ENCODE measurements at places on chromosomes 1 and 21. TPM values are rescaled to one million over a fixed set of nuclear protein-coding genes. Genes with fewer than 3 reads are reported as not detected.
A peak's percentile ranks its signal among the peaks of the same experiment; 100 is the strongest.

DNA sequence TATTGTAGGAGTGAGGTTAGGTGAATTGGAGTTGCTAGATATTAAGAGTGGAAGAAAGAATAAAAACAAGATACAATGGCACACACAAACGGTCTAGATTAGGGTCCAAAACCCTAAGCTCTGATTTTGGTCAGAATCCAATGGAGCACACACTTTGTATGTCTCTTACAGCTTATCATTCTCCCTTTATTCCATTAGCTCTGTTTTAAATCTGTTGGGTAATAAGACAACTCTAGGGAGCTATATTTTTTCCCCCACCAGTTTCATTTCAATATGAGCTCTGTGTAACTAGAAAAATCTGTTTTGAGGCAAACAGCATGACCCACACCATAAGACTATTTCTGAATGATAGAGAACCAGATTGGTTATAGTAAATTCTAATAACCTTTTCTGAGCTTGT lies 465.6 kb downstream of the ADGRL2 start:
- no peak for DNase-seq
- H3K27ac ChIP-seq, result no peak overlapping the region
- H3K27me3 ChIP-seq, result no peaks in the 10 kb centered on the region
- H3K36me3 ChIP-seq, result no peaks in the 10 kb centered on the region
- H3K4me1 ChIP-seq, result no peaks in the 10 kb centered on the region

DNA sequence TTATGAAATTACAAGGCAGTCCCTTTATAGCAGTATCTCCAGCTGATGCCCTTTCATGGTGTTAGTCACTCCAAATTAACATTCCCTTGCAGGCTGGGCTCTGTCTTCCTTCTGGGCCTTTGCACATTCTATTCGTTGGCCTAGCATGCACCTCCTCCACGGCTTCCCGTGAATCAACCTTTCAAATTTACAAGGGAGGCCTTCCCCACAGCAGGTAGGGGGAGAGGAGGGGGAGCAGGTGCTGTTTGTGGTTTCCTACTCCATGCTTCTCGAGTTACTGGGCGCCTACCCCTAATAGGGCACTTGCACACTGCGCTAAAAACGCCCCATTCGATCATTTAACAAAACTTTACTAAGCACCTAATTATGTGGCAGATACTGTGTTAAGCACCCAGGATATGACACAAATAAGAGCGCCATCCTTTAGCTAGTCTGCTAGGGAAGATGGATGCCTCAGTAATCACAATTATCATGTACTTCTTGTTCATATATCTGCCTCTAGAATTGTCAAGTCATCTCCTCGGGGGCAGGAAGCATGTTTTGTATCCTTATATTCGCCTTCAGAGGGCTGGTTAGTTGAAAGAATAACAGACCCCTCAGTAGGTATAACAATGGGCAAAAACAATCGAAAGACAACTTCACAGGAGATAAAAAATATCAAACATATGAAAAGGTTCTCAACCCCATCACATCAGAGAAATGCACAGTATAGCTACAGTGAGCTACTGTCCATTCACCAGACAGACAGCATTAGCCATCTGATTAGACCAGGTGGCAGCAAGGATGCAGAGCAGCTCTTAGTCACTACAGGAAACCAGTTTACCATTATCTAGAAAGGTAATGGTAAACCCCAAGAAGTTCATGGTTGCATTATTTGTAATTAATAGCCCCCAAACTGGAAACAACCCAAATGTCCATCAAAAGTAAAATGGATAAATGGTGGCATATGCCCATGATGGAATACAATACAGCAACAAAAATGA lies 1.7 kb upstream of the ADAR start:
- peaks cover 50% of the 10 kb centered on the region for H3K4me1 ChIP-seq
- H3K27me3 ChIP-seq, result no peaks in the 10 kb centered on the region
- H3K4me3 ChIP-seq, result peak overlapping the region; percentile 89
- peak; percentile 25 for DNase-seq
- peak overlapping the region; percentile 95 for H3K27ac ChIP-seq

DNA sequence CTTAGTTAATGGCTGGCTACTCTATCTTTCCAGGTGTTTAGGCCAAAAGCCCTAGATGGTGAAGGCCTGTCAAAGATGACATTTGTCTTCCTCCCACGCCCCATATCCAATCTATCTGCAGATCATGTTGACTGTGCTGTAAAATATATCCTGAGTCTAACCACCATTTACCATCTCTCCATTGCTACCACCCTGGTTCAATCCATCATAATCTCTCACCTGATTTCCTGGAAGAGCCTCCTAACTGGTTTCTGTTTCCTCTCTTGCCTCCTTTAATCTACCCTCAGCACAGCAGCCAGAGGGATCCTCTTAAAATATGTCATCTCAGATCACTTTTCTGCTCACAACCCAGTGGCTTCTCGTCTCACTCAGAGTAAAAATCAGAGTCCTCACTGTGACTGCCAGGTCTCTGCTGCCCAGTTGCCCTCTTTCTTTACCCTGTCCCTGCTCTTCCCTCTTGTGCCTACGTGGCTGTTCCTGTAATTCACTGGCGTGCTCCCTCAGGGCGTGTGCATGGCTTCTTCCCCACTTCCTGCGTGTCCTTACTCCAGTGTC lies 17.8 kb downstream of the TMEM50A start:
- H3K36me3 ChIP-seq, result peaks cover 66% of the 10 kb centered on the region
- no peak overlapping the region for H3K4me3 ChIP-seq
- peak overlapping the region; percentile 53 for H3K27ac ChIP-seq
- no peaks in the 10 kb centered on the region for H3K27me3 ChIP-seq
- H3K4me1 ChIP-seq, result peaks cover 10% of the 10 kb centered on the region

DNA sequence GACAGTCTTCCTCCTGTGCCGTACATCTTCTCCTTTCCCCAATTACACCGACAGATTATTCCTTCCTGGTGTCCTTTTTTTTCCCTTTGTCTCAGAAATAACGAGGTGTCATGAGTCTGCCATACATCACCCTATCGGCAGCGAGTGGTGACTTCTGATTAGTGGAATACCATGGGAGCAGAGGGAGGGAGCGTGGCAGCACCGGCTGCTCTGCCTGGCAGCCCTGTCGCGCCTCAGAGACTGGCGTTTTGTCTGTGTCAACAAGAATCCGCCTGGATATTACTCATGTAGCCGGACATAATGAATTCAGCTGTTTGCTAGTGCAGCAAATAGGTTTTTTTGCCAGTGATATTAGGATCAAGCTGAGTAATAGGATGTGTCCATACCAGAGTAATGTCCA lies 51.8 kb downstream of the UTP25 start:
- no peaks in the 10 kb centered on the region for H3K36me3 ChIP-seq
- no peak for DNase-seq
- H3K4me1 ChIP-seq, result no peaks in the 10 kb centered on the region
- H3K27ac ChIP-seq, result no peak overlapping the region
- H3K4me3 ChIP-seq, result no peak overlapping the region

- DNase-seq, result no peak
- peaks cover 29% of the 10 kb centered on the region for H3K4me1 ChIP-seq
- no peak overlapping the region for H3K4me3 ChIP-seq
- no peaks in the 10 kb centered on the region for H3K27me3 ChIP-seq
- H3K36me3 ChIP-seq, result no peaks in the 10 kb centered on the region
- H3K27ac ChIP-seq, result no peak overlapping the region
These were observed 6.0 kb downstream of the COL9A2 start for GRCh38 chr1:40310983-40311642.

DNA sequence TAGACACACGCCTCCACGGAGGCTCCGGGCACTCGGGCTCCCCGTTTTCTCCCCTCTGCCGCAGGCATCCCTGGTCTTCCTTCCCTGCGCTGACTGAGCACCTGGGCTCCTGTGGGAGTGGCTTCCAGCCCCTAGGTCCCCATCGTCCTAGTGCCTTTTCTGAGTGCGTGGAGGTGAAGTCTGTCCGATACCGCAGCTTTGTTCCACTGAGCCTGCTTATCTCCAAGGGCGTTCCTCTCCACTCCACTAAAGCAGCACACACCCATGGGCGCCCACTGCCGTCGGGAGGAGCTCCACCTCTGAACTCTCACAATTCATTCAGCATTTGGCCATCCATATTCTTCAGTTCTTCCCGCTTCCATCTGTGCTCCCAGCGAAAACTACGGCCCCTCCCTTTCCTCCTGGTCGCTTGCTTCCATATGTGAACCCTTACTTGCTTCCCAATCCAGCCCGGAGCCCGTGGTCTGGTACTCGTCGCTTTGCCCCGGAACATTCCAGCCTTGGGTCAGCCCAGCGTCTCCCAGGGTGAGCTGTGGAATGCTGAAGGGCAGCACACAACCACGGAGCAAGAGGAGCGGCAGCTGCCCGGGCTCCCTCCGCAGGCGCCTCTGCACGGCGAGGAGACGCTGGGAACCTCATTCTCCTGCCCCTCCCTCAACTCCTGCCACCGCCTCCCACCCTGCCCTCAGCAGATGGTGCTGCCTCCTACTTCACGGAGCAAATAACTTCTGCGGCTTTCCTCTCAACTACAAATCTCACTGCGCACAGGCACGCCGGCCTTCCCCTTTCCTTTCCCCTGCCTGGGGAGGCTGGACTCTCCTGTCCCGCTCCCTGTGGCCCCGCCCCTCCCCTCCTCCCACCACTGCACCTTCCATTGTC lies 27.5 kb downstream of the ATP8B2 start:
- H3K36me3 ChIP-seq, result peaks cover 26% of the 10 kb centered on the region
- H3K27me3 ChIP-seq, result no peaks in the 10 kb centered on the region
- peak overlapping the region; percentile 82 for H3K4me3 ChIP-seq
- H3K4me1 ChIP-seq, result peaks cover 55% of the 10 kb centered on the region
- peak; percentile 68 for DNase-seq
- H3K27ac ChIP-seq, result peak overlapping the region; percentile 72

DNA sequence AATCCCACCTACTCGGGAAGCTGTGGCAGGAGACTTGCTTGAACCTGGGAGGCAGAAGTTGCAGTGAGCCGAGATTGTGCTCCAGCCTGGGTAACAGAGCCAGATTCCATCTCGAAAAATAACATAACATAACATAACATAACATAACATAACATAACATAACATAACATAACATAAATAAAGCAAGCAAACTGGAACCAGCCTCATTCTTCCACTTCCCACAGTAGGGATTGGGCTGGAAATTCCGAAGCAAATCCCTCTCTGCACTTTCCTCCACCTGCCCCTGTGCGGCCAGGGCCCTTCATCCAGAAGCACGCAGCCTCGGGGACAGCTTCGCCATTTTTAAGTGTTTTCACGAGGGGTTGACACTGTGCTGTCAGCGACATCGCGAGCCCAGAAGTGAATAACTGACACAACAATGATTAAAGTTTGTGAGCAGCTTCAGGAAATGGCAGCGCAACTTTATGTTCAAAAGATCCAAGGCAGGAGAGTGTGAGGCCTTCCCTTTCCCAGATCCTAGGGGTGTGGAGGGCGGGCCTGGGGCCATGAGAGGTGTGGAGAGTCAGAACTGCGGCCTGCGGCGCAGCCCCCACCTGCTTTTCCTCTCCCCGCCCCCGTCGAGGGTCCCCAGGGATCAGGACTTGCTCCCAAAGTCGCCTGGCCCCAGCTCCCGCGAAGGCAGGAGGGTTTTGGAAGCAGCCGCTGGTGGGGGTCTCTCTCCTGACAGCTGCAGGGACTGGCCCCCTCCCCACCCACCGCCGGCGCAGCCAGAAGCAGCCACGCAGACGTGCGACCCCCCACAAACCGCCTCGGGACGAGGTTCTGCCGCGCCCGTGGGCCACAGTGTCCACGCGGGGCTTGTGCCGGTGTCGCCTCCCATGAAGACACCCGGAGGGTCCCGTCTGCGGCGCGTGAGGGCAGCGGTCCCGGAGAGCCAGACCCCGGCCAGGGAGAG lies 651 bp upstream of the GABRD start:
- H3K36me3 ChIP-seq, result no peaks in the 10 kb centered on the region
- peaks cover 6% of the 10 kb centered on the region for H3K4me1 ChIP-seq
- peaks cover 4% of the 10 kb centered on the region for H3K27me3 ChIP-seq
- no peak for DNase-seq
- H3K4me3 ChIP-seq, result no peak overlapping the region

DNA sequence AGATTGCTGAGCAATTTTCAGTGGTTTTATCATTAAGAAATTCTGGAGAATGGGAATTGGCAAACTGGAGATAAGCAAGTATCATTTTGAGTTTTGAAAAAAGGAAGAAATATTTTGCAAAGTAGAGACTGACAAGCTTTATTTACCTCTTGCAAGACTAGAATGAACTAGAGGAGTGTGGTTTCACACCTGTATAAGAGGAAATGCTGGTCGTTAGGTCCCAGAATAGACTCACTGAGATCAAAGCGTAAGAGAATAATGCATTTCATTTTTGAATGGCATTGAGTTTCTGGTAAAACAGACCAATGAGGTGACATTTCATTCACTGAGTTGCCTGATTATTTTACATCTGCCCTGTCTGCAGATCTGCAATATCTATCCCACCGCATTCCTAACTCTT lies 308.1 kb downstream of the ADGRL2 start:
- H3K4me3 ChIP-seq, result no peak overlapping the region
- DNase-seq, result no peak
- no peaks in the 10 kb centered on the region for H3K4me1 ChIP-seq
- no peaks in the 10 kb centered on the region for H3K27me3 ChIP-seq

DNA sequence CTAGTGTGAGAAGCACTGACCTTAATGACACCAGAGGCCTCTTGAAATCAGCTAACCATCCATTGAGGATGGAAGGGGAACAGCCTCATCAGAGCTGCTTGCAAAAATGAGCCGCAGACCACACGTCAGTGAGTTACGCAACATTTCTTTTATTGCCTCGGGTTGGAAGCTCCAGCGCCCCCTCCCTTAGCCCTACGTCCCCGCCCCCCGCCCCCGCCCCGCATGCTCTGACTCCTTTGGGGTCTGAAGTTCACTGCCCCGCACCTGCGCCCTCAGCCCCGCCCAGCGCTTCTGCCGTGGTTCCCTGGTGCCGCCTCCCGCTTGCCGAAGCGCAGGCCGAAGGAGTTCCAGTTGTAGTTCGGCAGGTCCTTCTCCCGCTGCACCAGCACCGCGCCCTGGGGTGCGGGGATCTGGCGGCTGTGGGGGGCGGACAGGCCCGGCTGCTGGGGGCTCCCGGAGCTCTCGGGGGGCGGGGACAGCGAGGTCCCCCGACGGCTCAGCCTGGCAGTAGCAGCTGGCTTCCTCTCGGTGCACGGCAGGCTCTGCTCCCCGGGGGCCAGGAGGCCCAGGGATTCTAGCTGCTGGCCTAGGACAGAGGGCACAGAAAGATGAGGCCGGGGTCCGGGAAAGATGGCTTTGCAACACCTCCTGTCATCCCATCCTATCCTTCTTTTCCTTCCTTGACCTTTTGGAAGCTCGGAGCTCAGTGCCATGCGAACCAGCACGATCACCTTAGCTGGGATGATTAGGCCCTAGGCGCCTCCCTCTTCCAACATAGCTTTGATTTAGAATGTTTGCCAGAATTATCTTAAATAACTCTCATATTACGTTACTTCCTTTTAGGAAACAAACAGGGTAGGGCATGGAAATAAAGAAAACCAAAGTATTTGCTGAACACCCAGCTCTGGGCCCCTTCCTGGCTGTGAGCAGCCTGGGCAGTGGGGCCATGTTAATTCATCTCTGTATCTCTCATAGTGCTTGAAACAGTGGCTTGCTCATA lies 5.8 kb downstream of the KISS1 start:
- H3K27me3 ChIP-seq, result peaks cover 12% of the 10 kb centered on the region
- H3K27ac ChIP-seq, result no peak overlapping the region
- H3K4me3 ChIP-seq, result no peak overlapping the region
- no peaks in the 10 kb centered on the region for H3K36me3 ChIP-seq
- no peak for DNase-seq

Gene LIN28A
- not detected for total RNA-seq

Gene SLAMF7
- 0.76 TPM for total RNA-seq

Gene SLC37A1
- total RNA-seq, result 18.8 TPM

Gene GSTM3
- total RNA-seq, result 5.3 TPM

Gene MYOG
- not detected for total RNA-seq

Gene OR14A2
- total RNA-seq, result not detected

Gene CDA
- not detected for total RNA-seq

All from CD4-positive, CD25-positive, alpha-beta regulatory T cell (primary cell).